ENCODE measurements at places on chromosomes 6 and 20.
A peak's percentile ranks its signal among the peaks of the same experiment; 100 is the strongest.

- no peak for DNase-seq
These were observed 672.4 kb upstream of the MARCKS start for GRCh38 chr6:113184736-113185135.

DNA sequence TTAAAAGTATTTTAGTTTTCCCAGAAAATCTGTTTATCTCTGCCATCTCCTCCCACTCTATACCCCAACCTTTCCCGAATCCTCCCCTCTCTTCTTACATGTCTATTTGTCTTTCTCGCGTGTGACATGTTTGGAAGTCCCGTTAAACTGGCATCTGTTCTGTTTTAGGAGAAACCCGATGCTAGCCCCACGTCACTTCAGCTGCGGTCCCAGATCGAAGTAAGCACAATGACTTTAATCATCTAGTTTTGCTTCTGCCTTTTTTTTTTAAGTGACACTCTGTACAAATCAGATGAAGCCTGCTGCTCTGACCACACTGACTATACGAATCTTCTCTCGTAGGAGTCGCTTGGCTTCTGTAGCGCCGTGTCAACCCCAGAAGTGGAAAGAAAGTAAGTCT is 97.4 kb downstream of the SASH1 start:
- DNase-seq = no peak

DNA sequence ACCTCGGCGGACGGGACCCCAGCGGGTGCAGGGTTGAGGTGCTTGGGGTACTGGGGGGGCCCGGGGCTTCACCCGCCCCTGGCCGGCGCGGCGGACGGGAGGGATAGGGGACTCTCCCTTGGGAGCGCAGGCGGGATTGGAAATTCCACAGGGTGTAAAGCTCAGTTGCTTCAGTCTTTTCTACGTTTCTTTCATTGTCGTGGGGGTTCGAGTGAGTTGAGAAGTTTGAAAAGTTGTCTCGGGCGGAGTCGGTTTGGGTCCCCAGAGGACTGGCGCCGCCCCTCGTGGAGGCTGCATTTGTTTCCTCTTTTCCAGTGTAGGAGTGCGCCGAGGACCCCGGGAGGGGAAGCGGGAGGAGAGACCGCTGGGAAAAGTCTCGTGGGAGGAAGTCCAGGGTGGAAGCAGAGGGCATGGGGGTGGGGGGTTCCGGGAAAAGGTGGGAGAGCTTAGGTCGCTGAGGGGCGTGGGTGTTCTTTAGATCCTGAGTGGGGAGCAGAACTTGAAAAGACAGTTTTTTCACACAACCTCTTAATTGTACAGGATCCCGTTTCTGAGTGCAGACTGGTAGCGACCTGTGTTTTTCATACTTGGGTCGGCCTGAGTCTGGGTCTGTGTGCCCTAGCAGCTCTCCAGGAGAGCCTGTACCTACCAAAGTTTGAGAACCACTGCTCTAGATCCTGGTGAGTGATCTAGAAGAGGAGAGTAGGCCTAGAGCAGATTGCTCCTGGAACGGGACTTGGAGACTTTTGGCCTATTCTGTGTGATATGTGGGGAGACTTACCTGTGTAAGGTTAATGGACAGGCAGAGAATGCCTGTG is 495 bp downstream of the FAM83B start:
- DNase-seq = no peak

DNA sequence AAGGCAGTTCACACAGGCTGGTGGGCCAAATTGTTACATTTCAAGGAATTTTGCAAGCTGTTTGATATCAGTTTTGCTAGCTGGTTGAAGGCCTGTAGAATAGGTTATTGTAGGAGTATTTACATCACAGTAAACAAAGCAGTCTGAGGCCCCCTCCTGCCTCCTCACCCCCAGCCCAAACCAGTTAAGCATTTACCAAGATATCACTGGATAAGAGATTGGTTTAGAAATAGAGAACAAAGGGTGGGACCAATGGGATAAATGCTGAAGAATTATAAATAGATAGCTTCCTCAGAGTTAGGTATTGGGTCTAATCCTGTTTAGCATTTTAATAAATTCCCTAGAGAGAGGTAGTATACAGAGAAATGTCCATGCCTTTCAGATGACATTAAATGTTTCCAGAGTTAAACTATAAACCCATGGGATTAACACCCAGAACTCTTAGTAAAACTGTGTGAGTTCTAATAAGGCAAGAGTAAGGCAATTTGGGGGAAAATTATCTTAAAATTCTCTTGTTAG is 2.3 kb upstream of the PHACTR2 start:
- no peak for DNase-seq

DNA sequence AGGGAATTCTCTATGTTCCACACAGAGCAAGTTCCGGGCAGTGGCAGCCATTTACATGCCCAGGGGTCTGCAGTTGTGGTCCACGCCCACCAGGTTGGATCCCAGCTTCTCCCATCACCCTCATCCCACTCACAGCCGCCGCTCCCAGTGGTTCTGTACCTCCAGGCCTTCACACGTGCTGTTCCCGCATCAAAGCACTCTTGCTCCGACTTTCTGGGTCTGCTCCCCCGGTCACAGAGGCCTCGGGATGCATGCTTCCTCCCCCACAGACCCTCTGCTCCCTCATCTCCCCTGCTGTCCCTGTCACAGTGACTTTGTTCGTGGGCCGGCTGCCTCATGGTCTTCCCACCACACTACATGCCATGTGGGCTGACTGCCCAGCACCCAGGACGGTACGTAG is 332.5 kb downstream of the TAF4 start:
- DNase-seq = no peak

- DNase-seq = no peak
These were observed 37.7 kb downstream of the GRM4 start for GRCh38 chr6:34108176-34108575.

GRCh38 chr6:104548297-104548696 is 311.4 kb downstream of the HACE1 start:
- DNase-seq = no peak

DNA sequence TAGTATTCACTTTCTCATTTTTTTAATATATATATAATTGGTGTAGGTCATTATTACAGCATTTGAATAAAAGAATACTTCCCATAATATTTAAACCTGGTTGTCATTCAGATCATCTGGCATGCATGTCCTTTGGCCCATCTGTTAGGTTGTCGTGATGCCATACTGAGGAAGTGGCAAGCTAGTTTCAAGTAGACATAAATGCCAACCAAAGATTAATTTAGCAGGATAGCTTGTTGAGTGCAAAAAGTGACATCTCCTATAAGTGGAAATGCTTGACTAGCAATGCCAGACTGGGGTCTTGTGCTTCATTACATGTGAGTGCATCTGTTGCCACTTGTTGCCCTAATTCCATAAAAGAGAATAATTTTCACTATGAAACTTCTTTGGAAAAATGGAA is 1044.7 kb downstream of the GRIK2 start:
- no peak for DNase-seq

DNA sequence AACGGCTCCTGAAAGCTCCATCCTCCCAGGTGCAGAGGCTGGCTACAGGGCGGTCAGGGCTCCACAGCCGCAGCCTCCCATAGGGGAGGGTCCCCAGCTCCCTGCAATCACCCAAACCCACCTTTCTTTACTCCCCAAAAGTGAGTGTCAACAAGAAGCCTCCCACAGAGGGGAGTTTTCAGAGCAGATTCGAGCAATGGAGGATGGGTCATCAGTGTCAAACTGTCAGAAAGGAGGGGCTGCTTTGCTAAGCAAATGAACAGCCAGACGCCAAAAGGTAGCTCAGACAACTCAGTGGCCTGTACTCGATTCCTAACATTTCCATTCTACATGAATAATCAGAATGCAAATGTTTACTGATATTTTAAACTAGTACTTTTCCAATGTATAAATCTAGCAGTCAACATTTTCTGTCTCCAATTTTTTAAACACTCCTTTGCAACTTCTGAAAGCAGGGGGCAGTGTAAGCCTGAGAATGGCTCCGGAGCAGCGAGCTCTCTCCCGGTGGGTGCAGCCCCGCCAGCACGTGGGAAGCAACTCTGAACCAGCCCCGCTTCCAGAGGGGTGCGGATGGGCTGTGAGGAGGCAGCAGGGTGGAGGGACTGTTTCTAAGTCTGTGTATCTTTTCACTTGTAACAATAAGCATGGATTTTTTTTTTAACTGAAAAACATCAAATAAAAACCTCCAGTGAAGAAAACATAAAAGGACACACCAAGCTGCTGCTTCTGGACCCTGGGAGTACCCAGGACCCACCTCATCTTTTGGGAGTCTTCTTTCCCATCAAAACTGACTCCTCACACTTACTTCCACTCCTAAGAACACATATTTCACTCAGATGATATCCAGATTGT is 54.9 kb downstream of the TAF4 start:
- DNase-seq = peak; percentile 6

DNA sequence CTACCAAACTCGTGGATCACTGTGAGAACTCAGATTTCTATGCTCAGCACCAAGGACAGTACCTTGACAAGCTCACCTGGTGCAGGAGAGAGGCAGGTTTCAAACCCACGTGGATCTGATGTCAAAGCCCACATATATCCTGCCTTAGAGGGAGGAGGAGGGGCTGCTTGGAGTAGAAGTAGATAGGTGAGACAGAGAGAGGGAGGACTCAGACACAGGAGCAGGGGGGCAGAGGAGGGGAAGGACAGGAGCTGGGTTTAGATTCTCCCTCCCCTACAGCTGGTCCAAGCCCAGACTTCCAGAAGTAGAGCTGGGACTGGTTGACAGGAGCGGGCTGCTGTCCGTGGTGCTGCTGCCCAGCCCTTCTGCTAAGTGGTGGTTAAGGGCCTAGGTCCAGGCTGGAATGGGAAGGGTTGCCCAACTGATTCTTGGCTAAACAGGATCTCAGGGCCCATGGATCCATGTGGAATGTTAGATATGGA is 77.5 kb downstream of the CDH22 start:
- no peak for DNase-seq

GRCh38 chr6:109531446-109531845 is 48.4 kb upstream of the ZBTB24 start:
- no peak for DNase-seq

- no peak for DNase-seq
These were observed 338.5 kb downstream of the HACE1 start for GRCh38 chr6:104521176-104521575.

- no peak for DNase-seq
These were observed 58.9 kb downstream of the GMDS start for GRCh38 chr6:2186516-2186915.

DNA sequence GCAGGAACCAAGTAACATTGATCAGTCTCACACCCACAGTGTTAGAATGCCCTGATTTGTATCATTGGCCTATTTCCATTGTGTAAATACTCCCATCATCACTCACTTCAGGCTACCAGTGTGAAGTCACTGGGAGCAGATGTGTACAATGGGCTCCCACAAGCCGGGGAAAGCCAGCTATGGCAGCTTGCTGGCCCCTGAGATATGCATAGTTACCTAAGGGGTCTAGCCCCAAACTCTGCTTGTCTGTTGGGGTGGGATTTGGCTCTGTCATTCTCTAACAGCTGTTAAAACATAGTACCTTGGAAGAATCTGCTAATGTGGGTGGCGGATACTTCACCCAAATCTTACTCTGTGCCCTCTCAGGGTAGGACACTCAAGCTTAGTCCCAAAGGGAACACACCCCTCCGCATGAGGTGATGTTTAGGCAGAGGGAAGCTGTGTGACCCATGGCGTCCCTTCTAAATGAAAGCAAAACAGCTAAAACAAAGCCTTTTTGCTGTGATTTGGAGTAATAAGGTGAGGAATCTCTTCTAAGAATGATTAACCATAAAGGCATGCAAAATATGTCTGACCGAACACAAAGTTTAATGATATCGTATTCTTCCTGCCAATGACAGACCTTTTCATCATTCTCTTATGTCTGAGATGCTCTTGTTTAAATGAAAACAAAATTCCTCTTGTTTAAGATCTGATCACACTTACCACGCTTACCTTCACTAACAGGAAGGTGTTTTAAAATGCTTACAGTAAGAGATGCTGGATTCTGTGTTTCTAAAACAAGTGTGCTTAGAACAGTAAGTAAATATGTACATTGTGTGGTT is 45.9 kb upstream of the PXDC1 start:
- peak; percentile 61 for DNase-seq

GRCh38 chr6:121319112-121319553 is 15.1 kb downstream of the TBC1D32 start:
- DNase-seq = no peak

GRCh38 chr20:24106801-24107445 is 118.3 kb upstream of the GGTLC1 start:
- DNase-seq = no peak

- DNase-seq = no peak
These were observed 736.1 kb downstream of the DOK5 start for GRCh38 chr20:55211481-55211880.

GRCh38 chr6:138107752-138108592 is 753 bp upstream of the PERP start:
- no peak for DNase-seq

DNA sequence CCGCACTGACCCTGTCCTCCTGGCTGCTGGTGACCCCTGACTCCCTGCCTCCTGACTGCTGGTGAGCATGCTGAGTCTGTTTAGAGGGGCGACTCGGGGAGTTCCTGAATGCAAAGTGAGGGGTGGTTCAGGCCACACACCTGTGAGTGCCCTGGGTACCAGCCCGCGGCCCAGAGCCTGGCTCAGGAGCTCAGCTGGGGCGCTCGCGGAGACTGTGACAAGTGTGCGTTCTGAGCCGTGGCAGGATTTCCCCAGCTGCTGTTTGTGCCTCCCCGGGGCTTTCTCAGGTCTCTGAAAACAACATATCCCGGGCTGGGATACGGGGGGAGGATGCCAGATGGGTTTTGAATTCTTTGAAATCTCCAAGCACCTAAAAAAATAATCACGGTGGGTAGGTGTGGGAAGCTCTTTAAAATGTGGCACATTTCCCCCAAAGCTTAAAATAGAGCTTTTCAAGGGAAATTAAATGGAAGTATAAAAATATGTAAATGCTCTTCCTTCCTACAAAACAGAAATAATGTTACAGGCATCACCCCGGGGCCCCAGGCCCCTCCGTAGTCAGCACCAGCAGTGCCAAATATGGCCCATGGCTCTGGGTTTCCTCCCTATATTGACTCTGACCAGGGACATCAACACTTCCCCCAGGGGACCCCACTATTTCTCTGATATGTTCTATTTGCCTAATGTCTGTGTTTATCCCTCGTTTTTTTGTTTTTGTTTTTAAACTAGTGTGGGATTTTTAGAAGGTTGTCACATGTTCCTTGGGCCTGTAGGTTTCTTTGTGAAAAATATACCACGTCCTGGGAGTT is 49.9 kb upstream of the TAGAP start:
- DNase-seq = no peak

Data from GM04503 (cell line).